ENCODE measurements at places on chromosomes 2 and 18. TPM values are rescaled to one million over a fixed set of nuclear protein-coding genes. Genes with fewer than 3 reads are reported as not detected.

ANKRD62 gene
- not detected for polyA plus RNA-seq

PIGN gene
- 15.8 TPM for polyA plus RNA-seq

UGT1A4 gene
- not detected for polyA plus RNA-seq

CD207 gene
- polyA plus RNA-seq = not detected

ZNF892 gene
- polyA plus RNA-seq = 1.2 TPM

IL36G gene
- polyA plus RNA-seq = not detected

DCDC2C gene
- not detected for polyA plus RNA-seq

RUFY4 gene
- polyA plus RNA-seq = not detected

CHMP3 gene
- 63.8 TPM for polyA plus RNA-seq

SCYGR1 gene
- polyA plus RNA-seq = not detected

VIT gene
- 6.9 TPM for polyA plus RNA-seq

MEIS1 gene
- 9.2 TPM for polyA plus RNA-seq
